ENCODE measurements at places on chromosomes 3 and 15.

- DNase-seq: no peak
Measured at GRCh38 chr15:48596415-48596814, 49.1 kb downstream of the FBN1 start.

DNA sequence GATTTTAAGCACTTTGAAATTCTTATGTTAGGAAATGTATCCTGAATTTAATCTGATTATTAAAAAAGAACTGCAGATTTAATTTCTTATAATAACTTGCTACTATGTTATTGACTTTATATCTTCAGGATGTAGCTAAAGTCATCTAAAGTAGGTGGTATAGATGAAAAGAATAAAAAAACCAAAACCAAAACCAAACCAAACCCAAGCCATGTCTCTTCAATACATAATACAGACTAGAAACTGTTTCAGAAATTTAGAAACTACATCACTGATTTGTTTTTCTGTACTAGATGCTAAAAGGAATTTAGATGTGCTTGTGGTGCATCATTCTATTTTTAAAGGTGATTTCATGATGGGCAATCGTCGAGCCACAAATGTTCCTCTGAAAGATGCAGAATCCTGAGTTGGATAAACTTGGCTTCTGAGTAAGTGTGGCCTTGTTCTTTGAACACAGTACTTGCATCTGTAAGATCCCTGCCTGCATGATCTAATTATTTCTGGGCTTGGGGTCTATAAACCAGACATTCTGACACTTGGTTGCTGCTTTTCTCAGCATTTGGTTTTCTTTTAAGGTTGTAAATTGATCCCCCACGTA is 287.1 kb upstream of the SUCLG2 start:
- no peak for DNase-seq

DNA sequence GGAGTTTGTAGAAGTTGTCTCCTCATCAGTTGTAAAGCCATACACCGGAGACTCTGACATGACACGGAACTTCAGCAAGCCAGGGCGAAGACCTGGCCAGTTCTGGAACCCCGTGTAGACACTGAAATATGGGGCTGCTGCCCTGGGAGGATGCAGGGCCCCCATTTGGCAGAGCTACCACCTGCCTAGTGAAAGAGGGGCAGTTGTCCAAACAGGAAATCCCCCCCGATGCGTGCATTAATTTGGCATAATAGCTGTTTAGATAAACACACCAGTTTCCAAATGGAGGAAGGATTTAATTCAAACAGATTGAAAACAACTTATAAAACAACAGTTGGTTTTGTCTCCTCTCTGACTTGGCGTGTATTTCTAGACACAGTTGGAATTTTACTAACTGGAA is 357.2 kb downstream of the GABRG3 start:
- no peak for DNase-seq

DNA sequence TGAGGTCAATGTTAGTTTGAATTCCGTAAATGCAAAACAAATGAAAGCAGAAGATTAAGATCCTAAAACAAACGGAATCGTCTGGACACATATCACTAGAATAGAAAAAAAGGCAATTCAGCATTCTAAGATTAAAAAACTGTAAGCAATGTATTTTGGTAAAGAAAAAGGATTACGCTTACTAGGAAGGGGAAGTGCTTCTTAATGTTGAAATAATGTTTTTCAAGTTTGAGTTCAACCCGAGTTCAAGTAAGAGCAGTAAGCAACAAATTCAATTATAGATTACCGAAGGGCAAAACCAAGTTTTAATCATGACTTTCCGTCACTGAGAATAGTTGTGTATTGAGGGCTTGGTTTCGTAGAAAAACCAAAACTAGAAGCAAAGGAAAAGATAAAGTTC is 637 bp downstream of the CIP2A start:
- no peak for DNase-seq

DNA sequence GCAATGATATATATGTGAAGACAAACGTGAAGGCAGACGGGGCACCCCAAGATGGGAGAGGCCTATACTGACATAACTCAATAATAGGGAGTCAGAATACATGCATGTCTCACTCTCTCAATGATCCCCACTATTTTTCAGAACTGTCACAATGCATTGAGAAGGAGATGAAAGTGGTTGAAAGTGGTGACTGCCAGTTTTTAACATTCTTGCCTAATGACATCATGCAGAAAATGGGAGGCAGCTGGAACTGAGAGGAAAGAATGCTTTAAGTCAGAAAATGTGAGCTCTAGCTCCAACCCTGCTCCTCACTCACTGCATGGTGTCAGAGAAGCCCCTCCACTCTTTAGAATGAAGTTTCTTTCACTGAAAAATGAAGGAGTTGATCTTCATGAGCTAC is 55.3 kb upstream of the P2RY1 start:
- DNase-seq: no peak

DNA sequence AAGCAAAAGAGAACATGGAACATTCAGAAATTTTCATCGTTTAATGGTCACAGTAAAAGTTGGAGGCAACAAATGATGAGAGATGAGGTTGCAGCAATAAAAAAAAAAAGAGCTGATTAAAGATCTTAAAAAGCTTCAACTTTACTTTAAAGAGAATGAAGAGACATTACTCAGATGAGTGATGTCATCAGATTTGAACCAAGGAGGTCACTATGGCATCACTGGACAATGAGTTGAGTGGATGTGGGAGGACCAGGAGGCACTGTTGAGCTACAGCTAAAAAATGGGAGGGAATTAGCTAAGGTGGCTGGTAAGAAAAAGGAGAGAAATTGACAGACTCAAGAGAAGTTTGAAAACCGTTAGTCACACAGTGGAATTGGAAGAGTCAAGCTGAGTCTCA is 138.4 kb downstream of the SST start:
- no peak for DNase-seq

DNA sequence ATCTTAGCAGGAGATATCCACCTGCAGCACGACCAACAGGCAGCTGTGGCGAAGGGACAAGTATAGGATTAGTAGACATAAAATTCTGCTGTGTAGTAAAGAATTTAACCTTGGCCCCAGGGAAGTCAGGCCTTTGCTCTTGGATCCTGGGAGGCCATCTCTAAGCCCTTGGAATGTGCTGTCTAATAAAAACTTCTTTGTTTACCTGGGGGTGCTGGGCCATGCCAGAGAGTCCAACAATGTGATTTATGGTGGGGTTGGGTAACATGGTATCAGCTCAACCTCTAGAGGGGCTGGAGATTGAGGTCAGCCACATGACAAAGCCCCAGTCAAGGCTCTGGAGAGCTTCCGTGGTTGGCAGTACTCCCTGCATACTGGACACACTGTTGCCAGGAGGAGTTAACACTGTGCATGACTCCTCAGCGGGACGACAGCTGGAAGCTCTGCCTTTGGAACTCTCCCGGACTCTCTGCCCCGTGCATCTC is 52.4 kb downstream of the HEG1 start:
- no peak for DNase-seq

GRCh38 chr3:5707794-5708193 is 520.3 kb downstream of the EDEM1 start:
- DNase-seq: no peak

DNA sequence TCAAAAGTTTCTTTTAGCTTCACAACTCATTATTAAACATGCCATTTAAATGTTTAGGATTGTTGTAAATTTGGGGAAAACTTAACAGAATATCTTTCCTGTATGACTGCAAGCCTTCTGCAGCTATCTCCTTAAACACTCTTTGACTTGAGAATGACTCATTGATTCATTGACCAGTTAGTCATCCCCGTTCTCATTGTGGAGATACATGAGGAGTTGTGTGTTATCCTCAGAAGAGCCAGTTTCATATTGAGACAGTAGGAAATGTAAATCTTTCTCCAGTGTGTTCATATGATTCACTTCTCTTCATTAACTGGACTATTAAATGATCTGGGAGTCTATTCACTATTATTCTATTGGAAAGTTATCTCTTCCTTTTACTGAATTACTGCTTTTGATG is 83.0 kb downstream of the CRYGS start:
- DNase-seq: no peak

DNA sequence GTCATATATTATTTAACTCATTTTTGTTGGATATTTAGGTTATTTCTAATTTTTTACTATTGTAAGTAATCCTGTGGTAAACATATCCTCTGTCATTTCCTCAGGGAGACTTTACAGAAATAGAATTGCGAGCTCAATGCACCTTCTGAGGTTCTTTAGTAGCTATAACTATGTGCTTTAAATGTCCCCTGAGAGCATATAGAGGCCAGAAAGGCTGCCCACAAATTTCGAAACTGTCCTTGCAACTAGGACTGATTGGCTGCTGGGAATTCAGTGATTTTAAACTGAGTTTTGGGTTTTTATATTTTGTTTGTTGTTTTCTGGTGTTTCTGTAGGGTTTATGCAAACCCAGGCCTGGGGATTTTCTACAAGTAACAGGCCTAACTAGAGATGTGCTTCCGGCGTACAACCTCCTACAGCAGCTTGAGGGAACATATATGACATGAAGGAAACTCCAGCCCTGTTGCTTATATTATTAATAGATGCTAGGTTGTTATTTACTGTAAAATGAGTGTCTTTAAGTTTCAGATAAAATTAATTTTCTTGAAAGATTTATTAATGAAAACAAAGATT is 29.1 kb upstream of the P4HTM start:
- DNase-seq: no peak

DNA sequence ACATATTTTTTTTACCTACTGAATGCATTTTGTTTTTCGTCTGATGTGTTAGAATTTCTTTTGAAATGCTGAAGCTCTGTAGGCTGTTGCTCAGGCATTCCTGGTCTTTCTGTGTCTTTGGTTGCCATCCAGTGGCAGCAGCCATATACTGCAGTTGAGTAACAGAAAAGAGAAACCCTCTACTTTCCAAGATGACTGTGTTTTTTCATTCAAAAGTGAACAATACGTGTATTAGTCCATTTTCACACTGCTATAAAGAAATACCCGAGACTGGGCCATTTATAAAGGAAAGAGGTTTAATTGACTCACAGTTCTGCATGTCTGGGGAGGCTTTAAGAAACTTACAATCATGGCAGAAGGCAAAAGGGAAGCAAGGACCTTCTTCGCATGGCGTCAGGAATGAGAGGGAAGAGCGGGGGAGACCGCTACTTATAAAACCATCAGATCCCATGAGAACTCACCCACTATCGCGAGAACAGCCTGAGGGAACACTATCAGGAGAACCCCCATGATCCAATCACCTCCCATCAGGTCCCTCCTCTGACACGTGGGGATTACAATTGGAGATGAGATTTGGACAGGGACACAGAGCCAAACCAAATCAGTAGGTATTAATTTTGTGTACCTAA is 4.7 kb upstream of the GOLGA8B start:
- peak; percentile 18 for DNase-seq

DNA sequence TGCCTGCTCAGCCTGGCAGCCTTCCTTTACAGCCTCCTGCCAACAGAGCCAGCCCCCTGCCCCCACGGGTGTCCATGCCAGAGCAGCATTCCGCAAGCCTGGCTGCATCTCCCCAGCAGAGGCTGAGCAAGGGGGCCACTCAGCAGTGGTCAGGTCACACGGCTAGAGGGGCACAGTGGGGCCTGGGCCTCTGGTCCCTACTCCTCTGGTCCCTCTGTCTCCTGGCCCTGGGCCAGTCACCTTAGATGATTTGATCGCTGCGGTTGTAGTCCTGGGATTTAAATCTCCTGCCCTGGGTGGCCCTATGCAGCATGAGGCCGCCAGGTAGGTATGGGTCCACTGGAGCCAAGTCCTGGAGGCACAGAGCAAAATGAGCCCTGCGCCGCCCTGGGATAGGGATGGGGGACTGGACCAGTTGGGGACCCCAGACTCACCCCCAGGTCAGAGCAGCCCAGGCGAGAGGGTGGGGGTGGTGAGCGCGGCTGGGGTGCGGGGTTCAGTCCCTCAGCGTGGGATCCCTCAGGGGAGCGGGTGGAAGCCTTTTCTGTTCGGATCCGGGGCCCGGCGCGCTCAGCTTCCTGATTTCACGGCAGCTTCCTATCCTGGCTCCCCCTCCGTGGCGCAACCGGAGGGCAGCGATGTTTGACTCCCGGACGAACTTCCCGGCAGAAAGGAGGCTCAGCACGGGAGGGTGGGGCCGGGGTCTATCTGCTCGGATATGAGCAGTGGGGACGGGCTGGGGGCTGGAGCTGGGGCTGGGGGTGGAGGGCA is at the start of gene ZBTB47:
ZBTB47 (plus strand) TSS at position 138 of the 771 bp plus-strand sequence. CDS start 4,659 bp downstream, outside the sequence.
- no peak for DNase-seq

- no peak for DNase-seq
Measured at GRCh38 chr3:68953816-68954444, 21.6 kb upstream of the TAFA4 start.

All from stimulated activated CD8-positive, alpha-beta memory T cell treated with anti-CD3 and anti-CD28 coated beads, Interleukin-2, amount 100 ng/mL, for 48 hours (primary cell).